Osteoblast (primary cell): ENCODE measurements at places on chromosomes 12 and 14. TPM values are rescaled to one million over a fixed set of nuclear protein-coding genes. Genes with fewer than 3 reads are reported as not detected.

AHNAK2 gene
- total RNA-seq = 30.8 and 31.8 TPM in 2 replicates

SELPLG gene
- 1.1 and 1.2 TPM in 2 replicates for total RNA-seq

C12orf50 gene
- under 0.01 TPM in 1 of 2 replicates, not detected in the other for total RNA-seq

SLC2A14 gene
- under 0.01 TPM in 1 of 2 replicates, not detected in the other for total RNA-seq

TMEM119 gene
- 359 and 362 TPM in 2 replicates for total RNA-seq

CPNE6 gene
- total RNA-seq = not detected in 2 replicates

ISM2 gene
- total RNA-seq = not detected in 2 replicates

SOX5 gene
- total RNA-seq = 4.7 and 5.1 TPM in 2 replicates

RNASE4 gene
- 18.1 and 24.2 TPM in 2 replicates for total RNA-seq

ESR2 gene
- not detected in 2 replicates for total RNA-seq

DNA sequence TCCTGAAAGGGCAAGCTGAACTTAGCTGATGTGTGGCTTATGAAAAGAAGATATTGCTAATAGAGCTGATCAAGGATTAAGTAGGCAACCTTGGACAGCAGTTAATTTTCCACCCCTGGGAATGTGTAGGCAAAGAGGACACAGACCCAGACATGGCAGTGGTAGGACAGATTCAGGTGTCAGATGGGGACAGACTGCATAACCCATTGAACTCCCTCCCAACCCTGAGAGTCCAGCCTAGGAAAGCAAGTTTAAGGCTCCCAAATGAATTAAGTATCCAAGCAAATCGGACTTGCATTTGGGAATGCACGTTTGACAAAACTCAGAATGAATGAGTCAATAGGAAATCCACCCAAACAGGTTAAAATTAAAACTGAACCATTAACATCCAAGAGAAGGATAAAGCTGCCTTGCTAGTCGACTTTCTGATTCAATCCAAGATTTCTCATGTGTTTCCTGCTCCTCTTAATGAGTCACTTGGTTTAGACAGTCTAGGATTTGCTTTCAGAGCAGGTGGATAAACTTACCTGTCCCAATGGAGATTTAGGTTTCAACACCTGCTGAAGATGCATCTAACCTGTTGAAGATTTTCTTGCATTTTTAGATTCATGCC is 385.4 kb downstream of the CCDC91 start:
- H3K36me3 ChIP-seq = no peaks in the 10 kb centered on the region
- no peak for DNase-seq
- no peak overlapping the region for H3K27ac ChIP-seq
- H3K4me3 ChIP-seq = no peak overlapping the region

GRCh38 chr12:53644133-53644532 is 18.0 kb upstream of the ATF7 start:
- no peak overlapping the region for H3K4me3 ChIP-seq
- no peaks in the 10 kb centered on the region for H3K27me3 ChIP-seq
- H3K4me1 ChIP-seq = no peaks in the 10 kb centered on the region

GRCh38 chr12:68236421-68237059 is 10.9 kb upstream of the IL26 start:
- H3K27ac ChIP-seq = peak overlapping the region; percentile 50
- no peaks in the 10 kb centered on the region for H3K36me3 ChIP-seq
- H3K27me3 ChIP-seq = no peaks in the 10 kb centered on the region
- peaks cover 48% of the 10 kb centered on the region for H3K4me1 ChIP-seq

DNA sequence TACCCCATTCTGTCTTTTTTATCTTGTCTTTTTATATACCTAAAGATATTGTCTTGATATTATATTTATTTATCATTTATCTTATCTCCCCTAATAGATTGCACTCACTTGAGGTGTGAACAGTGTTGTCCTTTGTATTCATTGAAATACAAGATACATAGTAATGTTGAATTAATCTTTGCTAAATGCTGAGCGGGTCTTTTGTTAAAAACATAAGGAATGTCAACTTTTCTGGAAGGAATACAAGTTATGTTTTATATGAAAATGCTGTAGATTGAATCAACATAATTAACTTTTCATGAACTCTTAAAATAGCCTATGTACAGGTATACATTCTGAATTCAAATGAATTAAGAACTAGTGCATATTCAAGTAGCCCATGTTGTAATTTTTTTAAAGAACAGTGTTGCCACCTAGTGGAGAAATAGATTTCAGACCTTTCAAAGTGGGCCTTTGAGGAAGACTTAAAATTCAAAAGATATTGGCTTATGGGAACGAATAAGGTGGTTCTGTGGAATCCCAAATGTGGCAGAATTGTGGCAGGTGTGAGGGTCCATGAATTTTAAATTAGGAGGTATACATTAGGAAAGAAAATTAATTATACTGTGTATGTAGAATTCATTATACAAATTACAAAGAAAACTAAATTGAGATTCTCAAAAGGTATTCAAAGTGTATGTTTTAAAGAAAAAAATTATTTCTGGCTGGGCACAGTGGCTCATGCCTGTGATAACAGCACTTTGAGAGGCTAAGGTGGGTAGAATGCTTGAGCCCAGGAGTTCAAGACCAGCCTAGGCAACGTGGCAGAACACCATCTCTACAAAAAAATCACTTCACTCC is 19.1 kb downstream of the BBOF1 start:
- peak; percentile 77 for DNase-seq
- no peak overlapping the region for H3K4me3 ChIP-seq
- no peaks in the 10 kb centered on the region for H3K36me3 ChIP-seq
- H3K4me1 ChIP-seq = no peaks in the 10 kb centered on the region
- H3K27ac ChIP-seq = no peak overlapping the region
- no peaks in the 10 kb centered on the region for H3K27me3 ChIP-seq

- no peaks in the 10 kb centered on the region for H3K4me1 ChIP-seq
- H3K4me3 ChIP-seq = no peak overlapping the region
- H3K27me3 ChIP-seq = peaks cover 2% of the 10 kb centered on the region
- no peak overlapping the region for H3K27ac ChIP-seq
- no peak for DNase-seq
- H3K36me3 ChIP-seq = no peaks in the 10 kb centered on the region
These were observed 10.7 kb upstream of the TMBIM6 start for GRCh38 chr12:49730568-49731101.

DNA sequence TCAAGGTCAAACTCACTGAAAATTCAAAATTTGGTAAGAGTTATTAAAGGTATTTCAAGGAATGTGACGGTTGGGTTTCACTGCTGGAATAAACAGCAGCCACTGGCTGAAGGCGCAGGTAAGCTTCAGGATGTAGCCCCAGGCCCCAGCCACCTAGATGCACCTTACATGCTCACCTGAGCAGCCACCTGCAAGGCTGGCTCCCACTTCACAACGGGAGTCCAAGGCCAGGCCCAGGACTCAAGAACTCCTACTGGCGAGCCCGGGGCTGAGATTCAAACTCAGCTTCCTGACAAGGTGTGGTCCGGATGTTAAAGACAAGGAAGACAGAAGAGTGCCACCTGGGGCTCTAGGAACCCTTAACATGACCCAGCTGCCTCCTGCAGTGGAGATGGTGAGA is 78.4 kb downstream of the ITPK1 start:
- no peak overlapping the region for H3K4me3 ChIP-seq
- H3K4me1 ChIP-seq = peaks cover 18% of the 10 kb centered on the region
- H3K27me3 ChIP-seq = no peaks in the 10 kb centered on the region
- peak overlapping the region; percentile 50 for H3K27ac ChIP-seq
- no peaks in the 10 kb centered on the region for H3K36me3 ChIP-seq

DNA sequence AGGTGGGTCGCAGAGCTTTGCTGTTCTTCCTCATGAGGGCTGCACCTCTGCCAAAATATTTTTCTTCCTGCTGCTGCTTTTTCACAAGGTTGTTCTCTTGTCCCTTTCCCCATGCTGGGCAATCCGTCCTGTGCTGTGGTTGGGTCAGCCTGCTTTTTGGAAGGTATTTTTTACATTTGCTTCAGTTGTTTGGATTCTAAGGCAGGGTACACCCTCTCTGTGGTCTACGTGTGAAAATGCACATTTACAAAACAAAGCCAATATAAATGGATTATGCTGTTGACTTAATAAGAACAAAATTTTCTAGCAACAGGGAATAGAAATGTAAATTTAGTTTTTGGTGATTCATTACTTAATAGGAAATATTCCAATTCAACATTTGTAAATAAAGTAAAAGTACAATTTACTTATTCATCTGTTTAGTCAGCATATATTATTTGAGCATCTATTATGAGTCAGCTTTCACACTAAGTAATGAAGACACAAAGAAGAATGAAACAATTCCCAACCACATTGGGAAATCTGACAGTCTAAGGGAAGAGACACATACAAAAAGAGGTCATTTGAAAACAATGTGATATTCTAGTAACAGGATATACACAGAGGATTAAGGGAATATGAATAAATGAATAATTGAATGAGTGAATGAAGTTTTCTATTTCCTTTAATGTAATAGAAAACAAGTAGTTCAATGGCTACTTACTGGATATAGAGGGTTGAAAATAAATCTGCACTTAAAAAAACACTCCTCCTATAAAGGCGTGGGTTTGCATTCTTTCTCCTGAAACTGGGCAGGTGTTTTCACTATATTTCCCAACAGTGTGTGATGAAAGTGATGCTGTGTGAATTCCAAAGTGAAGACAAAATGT is 94.6 kb upstream of the PRICKLE1 start:
- peaks cover 4% of the 10 kb centered on the region for H3K4me1 ChIP-seq
- no peak overlapping the region for H3K4me3 ChIP-seq
- no peak for DNase-seq
- no peaks in the 10 kb centered on the region for H3K36me3 ChIP-seq
- H3K27me3 ChIP-seq = no peaks in the 10 kb centered on the region

DNA sequence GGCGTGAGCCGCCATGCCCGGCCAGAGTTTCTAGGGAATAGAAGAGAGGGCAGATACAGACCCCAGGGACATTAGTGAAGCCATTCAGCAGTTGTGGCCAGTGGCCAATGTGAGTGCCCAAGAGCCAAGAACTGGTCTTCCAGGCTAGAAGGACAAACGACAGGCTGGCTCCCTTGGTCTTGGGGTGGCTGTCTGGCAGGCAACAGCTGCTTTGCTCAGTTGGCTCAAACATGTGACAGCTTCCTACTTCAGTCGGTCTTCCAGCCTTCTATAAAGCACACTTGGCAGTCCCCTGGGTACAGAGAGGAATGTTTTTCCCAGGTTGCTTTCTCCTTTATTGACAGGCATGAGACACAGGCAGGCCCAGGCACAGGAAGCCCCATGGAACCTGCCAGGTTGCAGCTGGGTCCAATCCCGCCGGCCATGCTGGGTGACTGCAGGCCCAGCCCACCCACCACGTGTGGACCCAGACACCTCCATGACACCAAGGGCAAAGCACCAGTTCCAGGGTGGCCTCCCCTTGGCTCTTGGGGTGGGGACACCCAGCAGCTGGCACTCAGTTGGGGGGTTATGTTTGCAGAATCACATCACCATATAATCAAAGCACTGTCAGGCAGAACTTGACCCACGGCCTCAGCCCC is 15.4 kb downstream of the CHGA start:
- no peaks in the 10 kb centered on the region for H3K36me3 ChIP-seq
- H3K4me1 ChIP-seq = no peaks in the 10 kb centered on the region
- H3K27ac ChIP-seq = no peak overlapping the region
- no peaks in the 10 kb centered on the region for H3K27me3 ChIP-seq
- no peak for DNase-seq

DNA sequence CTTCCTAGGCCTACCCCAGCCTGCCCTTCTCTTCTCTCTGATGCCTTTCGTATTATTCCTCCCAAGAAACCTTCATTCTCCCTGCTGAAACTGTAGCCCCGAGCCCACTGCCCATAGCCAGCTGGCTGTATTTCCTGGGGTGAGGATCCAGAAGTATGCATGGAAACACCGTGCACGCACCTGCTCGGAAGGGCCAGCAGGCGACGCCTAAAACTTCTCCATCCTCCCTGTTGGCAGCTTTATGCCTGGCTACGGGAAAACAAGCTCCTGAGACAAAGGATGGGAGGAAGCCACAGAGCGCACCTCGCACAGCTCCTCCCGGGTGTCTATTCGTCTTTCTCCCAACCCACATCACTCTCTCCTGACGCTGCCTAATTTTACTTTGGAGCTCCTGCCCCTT is 69.0 kb upstream of the CAPRIN2 start:
- H3K4me1 ChIP-seq = peaks cover 11% of the 10 kb centered on the region
- H3K27me3 ChIP-seq = peaks cover 10% of the 10 kb centered on the region
- no peak overlapping the region for H3K27ac ChIP-seq
- no peak for DNase-seq

DNA sequence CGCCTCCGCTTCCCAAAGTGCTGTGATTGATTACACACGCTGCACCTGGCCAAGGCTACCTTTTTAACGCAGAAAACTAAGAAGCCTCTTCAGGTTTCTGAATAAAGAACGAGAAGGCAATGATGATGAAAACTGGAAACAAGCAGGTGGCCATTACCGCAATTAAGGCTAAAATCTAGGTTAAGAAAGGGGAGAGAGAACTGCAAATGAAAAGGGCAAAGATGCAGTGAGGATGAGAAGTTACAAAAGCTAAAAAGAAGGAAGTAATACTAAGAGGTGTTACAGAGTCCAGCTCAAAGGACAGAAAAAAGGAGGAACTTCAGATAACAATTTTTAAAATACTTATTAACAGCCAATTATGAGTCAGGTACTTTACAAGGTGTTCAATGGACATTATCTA is 79.7 kb downstream of the DUSP16 start:
- no peak overlapping the region for H3K27ac ChIP-seq
- peaks cover 8% of the 10 kb centered on the region for H3K36me3 ChIP-seq
- no peaks in the 10 kb centered on the region for H3K27me3 ChIP-seq
- no peak overlapping the region for H3K4me3 ChIP-seq

DNA sequence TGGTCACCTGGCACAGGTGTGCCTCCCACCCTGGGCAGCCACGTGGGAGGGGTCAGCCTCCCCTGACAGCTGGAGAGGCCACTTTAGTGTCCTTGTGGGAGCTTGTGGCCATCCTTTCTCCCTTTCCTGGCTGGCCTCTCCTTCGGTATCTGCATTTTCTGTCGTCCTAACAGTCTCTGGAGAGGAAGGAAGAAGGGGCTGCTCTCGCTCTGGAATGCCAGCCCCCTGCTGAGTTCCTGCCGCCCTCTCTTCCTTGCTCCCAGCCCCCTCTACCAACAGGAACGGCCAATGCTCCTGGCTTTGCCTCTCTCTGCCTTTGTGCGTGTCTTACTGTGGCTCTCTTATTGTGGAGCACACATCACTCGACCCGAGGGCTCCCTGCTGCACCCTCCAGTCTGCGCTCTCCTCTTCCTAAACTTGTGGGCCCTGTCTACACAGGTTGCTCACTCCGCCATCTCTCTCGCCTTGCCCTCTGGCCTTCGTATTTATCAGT is 70.8 kb downstream of the FBXL14 start:
- H3K27ac ChIP-seq = no peak overlapping the region
- peaks cover 28% of the 10 kb centered on the region for H3K4me1 ChIP-seq
- no peaks in the 10 kb centered on the region for H3K36me3 ChIP-seq
- H3K27me3 ChIP-seq = no peaks in the 10 kb centered on the region

DNA sequence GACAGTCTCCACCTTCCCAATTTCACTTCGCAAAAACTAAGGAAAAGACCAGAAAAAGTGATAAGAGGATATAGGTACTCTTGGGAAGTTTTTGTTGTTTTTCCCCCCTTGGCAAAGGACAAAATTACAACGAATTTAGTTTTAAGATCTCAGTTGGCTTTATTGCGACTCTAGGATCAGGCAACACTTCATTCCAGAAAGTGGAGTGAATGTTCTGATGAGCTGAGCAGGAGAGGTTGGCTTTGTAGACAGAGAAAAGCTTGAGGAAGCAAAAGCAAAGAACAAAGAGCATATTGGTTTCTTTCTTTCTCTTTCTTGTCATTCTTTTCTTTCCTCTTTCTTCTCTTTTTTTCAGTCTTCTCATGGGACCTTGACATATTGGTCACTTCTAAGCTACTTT is 640 bp upstream of the ZFYVE1 start:
- H3K27me3 ChIP-seq = no peaks in the 10 kb centered on the region
- H3K4me1 ChIP-seq = peaks cover 7% of the 10 kb centered on the region
- H3K27ac ChIP-seq = no peak overlapping the region
- DNase-seq = no peak
- H3K4me3 ChIP-seq = peak overlapping the region; percentile 82
- peaks cover 15% of the 10 kb centered on the region for H3K36me3 ChIP-seq
